Caco-2 (cell line): ENCODE measurements at places on chromosomes 11 and 22.

GRCh38 chr11:12377824-12378593 is 638 bp downstream of the PARVA start:
- peak; percentile 87 for DNase-seq

- no peak for DNase-seq
Observed at GRCh38 chr11:43267856-43268580, 43.8 kb upstream of the API5 start.

DNA sequence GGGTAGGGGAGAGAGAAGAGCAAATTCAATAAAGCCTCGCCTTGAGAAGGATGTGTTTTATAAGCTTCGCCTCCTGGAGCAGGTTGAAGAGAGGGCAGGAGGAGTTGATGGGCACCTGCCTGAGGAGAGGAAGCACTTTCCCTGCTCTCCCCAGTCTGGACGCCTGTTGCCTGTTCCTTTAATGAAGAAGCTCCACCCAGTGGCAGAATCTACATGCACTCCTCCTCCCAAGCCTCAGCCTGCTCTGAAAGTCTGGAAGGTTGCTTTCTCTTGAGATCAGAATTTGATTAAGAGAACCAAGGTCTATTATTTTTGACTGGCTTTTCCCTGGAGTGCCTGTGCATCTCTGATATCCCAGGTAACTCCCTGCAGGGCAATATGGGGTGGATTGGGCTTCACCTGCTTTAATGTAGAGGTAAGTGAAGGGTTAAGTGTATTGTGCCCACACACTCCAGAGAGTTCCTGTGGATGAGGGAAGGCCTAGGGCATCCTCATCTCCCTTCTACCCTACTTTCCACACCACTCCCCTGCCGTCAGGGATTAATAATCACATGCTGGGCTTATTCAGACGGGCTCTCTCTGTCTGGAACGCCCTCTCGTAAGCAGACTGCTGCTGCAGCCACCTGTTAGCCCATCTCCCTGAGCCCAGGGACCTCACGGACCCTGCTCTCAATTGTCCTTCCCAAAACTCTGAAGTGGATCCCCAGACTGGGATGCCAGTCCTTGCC is 22.3 kb downstream of the NTM start:
- DNase-seq, result no peak

GRCh38 chr11:41659985-41660384 is 200.5 kb upstream of the LRRC4C start:
- DNase-seq, result no peak

GRCh38 chr11:64337538-64338249 is 2.3 kb upstream of the CCDC88B start:
- DNase-seq, result no peak

- DNase-seq, result no peak
Observed at GRCh38 chr11:73894725-73895335, 18.0 kb downstream of the PAAF1 start.

DNA sequence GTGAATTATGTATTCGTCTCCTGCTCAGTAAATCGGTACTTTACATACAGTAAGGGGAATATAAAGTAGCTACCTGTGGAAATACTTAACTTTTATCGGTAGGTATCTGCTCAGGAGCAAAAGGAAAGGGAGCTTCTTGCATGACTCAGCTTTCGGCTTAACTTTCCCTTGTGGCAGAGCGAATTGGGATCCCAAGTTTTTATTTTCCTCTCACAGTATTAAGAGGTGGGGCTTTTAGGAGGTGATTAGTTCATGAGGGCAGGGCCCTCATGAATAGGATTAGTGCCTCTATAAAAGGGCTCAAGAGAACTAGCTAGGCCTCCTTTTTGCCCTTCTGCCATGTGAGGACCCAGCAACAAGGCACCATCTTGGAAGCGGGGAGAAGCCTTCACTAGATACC is 18.7 kb downstream of the RCN1 start:
- no peak for DNase-seq

DNA sequence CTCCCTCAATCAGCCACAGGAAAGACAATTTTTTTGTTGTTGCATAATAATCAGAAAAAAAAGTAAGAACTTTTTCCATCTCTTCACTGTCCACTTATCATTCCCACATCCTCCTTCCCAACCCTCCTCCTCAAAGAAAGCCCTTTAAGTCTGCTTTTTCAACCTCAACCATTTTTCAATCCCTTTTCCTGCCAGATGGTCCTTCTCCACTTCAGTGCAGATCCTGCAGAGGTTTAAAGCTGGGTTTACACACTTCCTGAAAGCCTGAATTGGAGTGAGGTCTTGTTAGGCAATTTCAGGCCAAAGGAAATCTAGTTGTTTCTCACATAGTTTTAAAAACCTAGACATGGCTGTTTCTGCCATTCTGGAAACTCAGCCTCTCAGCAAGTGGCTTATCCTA is 78.3 kb downstream of the RPL27A start:
- no peak for DNase-seq

DNA sequence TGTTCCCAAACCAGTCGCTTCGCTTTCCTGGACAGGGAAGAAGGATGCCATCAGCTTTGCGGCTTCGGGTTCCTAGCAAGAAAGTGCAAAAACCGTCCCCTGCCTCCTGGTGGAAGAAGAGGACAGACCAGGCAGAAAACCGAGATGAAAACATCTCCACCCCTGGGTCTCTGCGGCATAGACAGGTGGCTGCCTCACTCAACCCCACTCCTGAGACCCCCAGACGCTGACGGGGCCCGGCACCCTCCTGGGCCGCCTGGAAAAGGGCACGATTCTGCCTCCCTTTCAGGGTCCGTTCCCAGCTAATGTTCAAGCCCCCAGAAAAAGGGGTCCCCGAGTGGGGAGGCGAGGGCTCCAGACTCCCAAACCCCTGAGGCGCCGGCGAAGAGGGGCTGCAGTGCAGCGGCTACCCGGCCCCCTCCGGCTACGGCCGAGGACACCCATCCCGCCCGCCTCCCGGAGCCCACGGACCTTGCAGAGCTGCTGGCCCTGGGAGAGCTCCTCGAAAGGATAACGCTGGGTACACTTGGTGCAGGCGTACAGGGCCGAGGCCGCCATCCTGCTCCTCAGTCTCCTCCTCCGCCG is 569 bp downstream of the FAM76B start:
- DNase-seq, result peak; percentile 69

GRCh38 chr22:36239150-36239400 is 252 bp downstream of the APOL2 start:
- DNase-seq, result no peak

DNA sequence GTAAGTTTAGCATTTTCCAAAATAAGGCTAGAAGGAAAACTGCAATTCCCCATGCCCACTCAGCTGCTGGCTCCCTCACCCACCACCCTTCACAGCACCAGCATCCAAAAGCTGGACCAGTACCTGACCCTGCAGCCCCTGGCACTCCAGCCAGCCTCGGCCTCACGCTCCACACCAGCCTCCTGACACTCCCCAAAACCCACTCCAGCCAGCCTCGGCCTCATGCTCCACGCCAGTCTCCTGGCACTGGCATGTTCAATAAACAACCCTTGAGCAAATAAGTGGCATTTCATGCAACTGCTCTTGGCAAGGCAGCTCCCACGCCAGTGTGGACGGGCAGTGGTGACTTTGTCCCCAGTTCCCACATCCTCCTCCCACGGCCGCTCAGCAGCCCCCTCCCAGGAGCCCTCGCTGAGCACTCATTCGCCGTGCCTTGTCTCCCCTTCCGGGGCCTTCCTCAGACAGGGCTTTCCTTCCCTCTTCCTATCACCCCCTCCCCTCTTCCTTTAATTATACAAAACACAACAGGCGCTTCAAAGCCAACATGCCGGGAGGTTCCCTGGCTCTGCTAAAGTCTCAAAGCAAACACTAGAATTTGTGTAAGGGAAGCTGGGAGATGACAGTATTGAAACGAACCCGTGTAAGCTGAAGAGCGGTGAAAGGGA is 6.8 kb downstream of the TOLLIP start:
- DNase-seq, result no peak

- peak; percentile 64 for DNase-seq
Observed at GRCh38 chr22:41596776-41597634, 7.4 kb upstream of the PMM1 start.

GRCh38 chr22:31222736-31223135 is 10.6 kb downstream of the LIMK2 start:
- DNase-seq, result no peak

GRCh38 chr11:45233121-45233803 is 52.9 kb downstream of the SYT13 start:
- DNase-seq, result peak; percentile 81

DNA sequence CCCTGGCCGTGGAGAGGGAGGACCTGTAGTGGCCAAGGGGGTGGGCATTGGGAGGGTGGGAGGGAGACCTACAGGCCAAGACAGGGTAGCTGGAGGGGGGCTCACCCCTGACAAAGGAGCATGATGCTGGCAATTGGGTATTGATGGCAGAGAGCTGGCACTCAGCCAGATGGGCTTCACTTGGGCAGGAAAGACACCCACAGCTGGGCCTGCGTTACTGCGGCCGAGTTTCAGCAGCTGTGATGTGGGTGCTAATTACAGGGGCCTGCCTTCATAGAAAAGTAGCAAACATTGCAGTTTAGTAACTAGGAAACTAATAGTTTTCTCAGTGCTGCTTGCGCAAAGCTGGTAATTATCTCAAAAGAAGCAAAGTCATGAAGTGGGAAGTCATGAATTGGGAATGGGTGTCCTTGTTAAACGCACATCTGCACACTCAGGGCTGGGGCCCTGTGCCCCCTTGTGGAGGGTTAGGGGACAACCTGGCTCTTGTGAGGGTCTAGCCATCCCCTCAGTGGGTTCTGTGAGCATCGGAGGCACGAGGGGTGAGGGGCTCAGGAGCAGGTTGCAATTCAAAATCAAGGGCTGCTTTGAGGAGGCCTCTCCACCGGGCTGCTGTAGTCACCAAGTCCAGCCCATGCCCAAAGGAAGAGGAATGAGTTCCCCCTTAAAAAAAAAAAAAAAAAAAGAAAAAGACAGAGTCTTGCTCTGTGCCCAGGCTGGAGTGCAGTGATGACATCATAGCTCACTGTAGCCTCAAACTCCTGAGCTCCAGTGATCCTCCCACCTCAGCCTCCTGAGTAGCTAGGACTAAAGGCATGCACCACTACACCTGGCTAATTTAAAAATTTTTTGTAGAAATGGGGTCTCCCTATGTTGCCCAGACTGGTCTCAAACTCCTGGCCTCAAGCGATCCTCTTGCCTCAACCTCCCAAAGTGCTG is 24.4 kb upstream of the TXNRD2 start:
- peak; percentile 41 for DNase-seq

- no peak for DNase-seq
Observed at GRCh38 chr11:133950874-133951326, 5.9 kb downstream of the IGSF9B start.

- DNase-seq, result no peak
Observed at GRCh38 chr22:42340829-42341383, 70.5 kb upstream of the TCF20 start.
